Breast epithelium (tissue), 4 donors: ENCODE measurements at places on chromosomes 3 and 15. TPM values are rescaled to one million over a fixed set of nuclear protein-coding genes. Genes with fewer than 3 reads are reported as not detected.

The GANC gene
- 35.5 TPM for total RNA-seq

DNA sequence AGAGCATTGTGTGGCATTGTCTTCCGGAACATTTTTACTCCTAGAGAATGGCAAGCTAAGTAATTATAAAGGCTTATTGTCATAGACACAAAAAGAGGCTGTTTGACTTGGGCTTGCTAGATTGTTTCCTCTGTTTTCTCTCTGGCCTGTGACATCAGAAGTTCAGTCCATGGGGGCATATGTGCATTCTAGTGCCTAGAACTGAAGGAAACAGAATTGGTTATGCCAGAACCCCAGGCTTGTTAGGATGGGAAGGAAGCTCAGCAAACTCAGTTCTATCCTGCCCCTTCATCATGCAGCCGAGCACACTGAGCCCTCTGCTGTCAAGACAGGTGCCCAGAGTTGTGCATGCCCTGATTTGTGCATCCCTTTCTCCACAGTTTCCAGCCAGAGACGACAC lies 131.3 kb downstream of the PDE8A start:
- no peaks in the 10 kb centered on the region for H3K4me1 ChIP-seq
- H3K4me3 ChIP-seq, result no peak overlapping the region

- no peaks in the 10 kb centered on the region for H3K27me3 ChIP-seq
- no peak overlapping the region for H3K27ac ChIP-seq
- no peaks in the 10 kb centered on the region for H3K36me3 ChIP-seq
- no peak overlapping the region for H3K4me3 ChIP-seq
- H3K4me1 ChIP-seq, result no peaks in the 10 kb centered on the region
These were observed 195.2 kb upstream of the DPPA4 start for GRCh38 chr3:109532257-109533216.

DNA sequence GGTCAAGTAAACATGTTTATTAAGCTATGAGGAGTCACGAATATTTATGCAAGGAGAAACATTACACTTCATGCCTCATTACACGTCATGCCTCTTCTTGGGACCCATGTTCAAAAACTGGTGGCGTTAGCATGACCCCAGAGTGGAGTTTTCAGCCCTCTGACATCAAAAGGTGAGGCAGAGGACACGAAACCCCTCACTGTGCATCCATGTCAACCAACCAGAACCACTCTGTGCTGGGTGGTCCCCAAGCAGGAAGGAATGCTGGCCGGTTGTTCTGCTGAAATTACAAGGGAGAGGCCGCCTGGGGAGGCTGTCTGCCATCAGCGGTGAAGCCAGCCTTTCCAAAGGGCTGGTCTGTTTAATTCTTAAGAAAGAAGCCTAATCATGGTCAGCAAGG lies 83.4 kb downstream of the GABRB3 start:
- H3K4me3 ChIP-seq, result no peak overlapping the region
- H3K4me1 ChIP-seq, result no peaks in the 10 kb centered on the region
- DNase-seq, result no peak
- H3K27me3 ChIP-seq, result no peaks in the 10 kb centered on the region
- no peaks in the 10 kb centered on the region for H3K36me3 ChIP-seq

DNA sequence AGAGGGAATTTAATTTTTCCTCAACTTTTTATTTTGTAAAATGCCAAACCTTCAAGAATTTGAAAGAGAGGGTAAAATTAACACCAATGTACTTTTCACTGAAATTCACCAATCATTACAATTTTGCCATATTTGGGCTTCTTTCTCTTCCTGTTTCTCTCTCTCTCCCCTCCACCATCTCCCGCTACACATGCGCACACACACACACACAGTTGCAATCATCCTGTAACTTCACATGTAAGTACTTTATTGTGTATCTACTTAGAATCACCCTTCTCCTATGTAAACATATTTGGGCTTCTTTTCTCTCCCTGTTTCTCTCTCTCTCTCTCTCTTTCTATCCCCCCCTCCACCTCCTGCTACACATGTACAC lies 7.4 kb downstream of the ARL14 start:
- no peaks in the 10 kb centered on the region for H3K27me3 ChIP-seq
- H3K36me3 ChIP-seq, result no peaks in the 10 kb centered on the region
- H3K4me3 ChIP-seq, result no peak overlapping the region
- no peaks in the 10 kb centered on the region for H3K4me1 ChIP-seq
- H3K27ac ChIP-seq, result no peak overlapping the region
- no peak for DNase-seq

GRCh38 chr15:57921371-57921770 lies 144.1 kb downstream of the ALDH1A2 start:
- no peak overlapping the region for H3K4me3 ChIP-seq
- H3K4me1 ChIP-seq, result no peaks in the 10 kb centered on the region
- H3K36me3 ChIP-seq, result no peaks in the 10 kb centered on the region
- peak overlapping the region; percentile 66 for H3K27ac ChIP-seq
